ENCODE measurements at places on chromosomes 4 and X.

GRCh38 chr4:99754756-99755155, 61.9 kb upstream of the DAPP1 start:
- DNase-seq: no peak

DNA sequence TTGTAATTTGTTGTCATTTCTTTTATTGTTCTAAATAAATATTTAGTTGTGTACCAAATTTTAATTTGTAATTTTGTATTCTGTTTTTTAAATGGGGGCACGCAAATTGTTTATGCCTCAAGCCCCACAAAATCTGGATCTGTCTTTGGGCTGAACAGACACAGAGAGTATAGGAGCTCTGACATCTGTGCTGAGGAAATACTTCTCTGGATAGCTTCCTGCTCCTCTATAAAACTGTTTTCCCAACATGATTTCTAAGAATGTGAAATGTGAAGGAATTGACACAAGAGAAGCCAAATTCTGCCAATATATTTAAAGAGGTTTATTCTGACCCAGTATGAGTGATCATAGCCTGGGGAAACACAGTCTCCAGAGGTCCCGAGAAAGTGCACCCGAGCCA, 93.0 kb downstream of the IL13RA2 start:
- DNase-seq: no peak

GRCh38 chr4:160110891-160111290, 1008.0 kb downstream of the RAPGEF2 start:
- DNase-seq: no peak

GRCh38 chr4:7218686-7219085, 26.3 kb downstream of the SORCS2 start:
- DNase-seq: no peak

- DNase-seq: peak; percentile 59
These were observed 2.3 kb upstream of the SOWAHD start for GRCh38 chrX:119755981-119756533.

DNA sequence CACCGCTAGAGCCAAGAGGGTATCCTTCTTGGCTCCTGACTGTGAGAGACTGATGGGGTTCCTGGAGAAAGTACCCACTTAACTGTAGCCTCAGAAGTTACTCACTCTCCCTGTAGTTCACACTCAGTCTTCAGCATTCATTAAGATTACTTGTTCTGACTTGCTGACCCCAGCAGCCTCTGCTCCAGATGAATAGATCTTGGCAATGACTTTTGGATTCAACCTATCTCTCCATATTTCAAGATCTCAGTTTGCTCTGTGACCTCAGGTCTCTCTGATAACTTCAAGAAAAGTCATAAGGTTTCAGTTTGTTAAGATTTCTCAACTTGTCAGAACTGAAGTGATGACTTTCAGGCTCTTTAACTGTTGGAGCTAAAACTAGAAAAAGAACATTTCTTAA, 825.6 kb downstream of the PCDH7 start:
- no peak for DNase-seq

Data from activated CD8-positive, alpha-beta memory T cell treated with anti-CD3 and anti-CD28 coated beads, Interleukin-2, amount 50 U/mL, for 48 hours (primary cell).